ENCODE measurements at places on chromosomes 1 and 21. TPM values are rescaled to one million over a fixed set of nuclear protein-coding genes. Genes with fewer than 3 reads are reported as not detected.

The LAMC1 gene
- polyA plus RNA-seq = 47.6 TPM

GRCh38 chr1:214377485-214377884 is 96.5 kb downstream of the SMYD2 start:
- DNase-seq = no peak

DNA sequence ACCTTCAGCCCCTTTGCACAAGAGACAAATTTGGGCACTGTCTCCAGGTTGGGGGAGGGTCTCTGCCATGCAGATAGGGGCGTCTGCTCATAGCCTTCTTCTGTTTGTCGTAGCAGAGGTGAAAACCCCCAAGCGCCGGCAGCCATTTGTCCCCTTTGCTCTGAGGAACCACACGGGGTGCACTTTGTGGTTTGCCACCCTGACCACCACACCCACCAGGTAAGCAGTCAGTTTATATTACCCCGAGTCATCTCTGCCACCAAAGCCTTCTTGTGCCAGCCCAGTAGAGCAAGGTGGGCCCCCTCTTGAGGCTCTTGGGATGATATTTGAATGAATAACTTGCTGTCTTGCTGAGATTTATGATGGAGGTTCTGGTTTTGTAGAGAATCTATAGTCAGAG is 111.8 kb downstream of the VPS13D start:
- DNase-seq = no peak

DNA sequence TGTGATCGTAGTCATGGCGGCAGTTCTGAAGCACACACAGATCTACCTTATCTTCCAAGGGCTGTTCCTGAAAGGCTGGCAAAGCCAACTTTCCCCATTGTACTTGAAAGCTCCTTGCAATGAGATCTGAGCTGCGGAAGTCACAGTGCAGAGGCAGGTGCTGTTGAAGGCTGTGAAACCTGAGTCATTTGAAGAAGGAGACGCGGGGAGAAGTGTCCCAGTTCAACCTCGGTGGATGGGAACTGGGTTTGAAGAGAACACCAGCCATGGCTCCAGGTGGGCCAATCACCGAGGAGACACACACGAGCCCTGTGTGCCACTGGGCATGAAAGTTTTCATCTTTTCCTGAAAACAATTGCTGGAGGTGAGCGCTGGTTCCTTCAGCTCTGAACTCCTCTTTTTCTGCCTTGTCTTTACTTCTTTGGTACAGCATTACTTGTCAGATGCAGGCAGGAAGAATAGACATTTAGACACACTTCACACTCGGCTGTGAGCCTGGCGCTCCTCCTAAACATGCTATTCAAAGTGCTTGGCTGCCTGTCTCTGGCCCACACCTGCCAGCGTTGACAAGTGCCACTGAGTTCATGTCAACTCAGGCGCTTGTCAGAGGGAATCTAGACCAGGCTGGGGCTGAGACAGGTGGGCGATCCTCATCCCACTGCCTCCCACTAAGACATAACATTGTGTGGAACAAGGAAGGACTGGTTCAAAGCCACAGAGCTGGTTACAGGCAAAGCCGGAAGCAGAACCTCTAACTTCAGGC is 25.7 kb upstream of the PDE9A start:
- DNase-seq = no peak

All from H1 (cell line).